Pons (tissue), 1 donor: ENCODE measurements at places on chromosomes 11 and 22.
A peak's percentile ranks its signal among the peaks of the same experiment; 100 is the strongest.

GRCh38 chr11:69600001-69600400, 41.0 kb upstream of the CCND1 start:
- DNase-seq, result no peak

- no peak for DNase-seq
These were observed 4.9 kb downstream of the OTOG start for GRCh38 chr11:17552041-17552355.

DNA sequence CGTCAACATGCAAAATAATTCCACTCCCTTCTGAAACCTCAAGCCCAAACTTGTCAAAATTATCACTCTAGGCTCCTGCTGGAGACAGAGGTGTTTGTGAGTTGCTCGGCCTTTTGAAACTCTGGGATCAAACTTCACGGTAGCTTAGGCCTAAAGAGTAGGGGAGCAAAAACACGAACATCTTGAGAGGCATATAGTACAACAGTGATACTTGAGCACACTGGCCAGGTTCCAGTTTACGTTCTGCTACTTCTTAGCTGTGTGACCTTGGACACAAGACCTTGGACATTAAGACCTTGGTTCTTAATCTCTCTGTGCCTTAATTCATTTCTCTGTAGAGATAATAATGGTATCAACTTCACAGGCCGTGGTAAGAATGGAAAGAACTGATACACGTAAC, 123.5 kb upstream of the LMO1 start:
- no peak for DNase-seq

GRCh38 chr11:65103476-65103875, 7.5 kb downstream of the VPS51 start:
- no peak for DNase-seq

DNA sequence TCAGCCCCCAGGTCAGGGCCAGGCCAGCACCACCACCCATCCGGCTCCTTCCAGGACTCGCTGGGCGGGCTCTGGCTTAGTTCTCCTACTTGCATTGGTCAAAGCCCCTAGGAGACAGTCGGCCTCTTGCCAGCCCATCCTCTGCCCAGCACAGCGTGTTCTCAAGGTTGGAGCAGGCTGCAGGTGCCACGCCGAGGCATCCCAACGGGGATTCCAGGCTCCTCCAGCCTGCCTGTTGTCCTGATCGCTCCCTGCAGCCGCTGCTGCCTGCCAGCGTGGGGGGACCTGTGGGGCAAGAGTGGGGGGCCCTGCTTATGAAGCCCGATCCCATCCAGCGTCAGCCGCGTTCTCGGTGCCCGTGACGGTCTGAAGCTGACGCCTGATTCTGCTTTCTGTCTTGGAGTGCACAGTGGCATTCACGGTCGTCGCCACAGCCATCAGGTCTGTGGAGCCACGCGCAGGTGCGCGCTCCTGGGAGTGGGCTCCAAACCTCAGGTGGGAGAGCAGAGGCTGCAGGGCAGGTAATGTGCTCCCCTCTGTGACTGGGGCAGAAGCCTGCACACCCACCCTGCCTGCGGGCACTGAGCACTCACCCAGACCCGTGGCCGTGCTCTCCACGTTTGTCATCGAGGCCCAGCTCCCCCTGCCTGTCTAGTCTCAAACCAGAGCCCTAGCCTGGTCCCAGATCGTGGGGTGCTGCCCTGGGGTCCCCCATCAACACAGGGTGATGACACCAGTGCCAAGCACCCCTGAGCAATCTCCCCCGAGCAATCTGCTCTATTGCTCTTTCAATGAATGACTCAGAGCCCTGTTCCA, 991.6 kb downstream of the BRD1 start:
- DNase-seq, result no peak

DNA sequence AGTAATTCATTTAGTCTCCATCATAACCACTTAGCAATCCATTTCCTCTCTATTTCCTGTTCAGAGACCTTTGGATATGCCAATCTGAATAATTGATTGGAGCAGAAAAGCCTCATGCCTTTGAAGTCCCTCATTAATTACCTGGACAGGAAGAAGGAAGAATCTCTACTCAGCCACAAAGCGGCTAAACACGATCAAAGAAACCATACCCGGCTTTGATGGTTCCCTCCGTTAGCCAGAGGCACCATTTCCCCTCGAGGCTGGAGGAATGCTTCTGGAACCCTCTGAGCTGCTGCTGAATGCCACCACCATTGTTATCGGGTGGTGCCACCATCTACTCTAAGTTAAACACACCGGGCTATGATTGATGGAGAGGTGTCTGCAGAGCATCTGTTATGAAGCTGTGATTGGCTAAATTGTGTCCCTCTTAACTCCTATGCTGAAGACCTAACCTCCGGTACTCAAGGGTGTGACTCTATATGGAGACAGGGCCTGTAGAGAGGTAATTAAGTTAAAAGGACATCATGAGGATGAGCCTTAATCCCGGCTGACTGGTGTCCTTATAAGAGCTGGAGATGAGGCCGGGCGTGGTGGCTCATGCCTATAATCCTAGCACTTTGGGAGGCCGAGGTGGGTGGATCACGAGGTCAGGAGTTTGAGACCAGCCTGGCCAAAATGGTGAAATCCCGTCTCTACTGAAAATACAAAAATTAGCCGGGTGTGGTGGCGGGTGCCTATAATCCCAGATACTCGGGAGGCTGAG, 168.6 kb downstream of the CTTN start:
- no peak for DNase-seq

- DNase-seq, result no peak
These were observed 236.3 kb upstream of the SORL1-AS1 start for GRCh38 chr11:121688860-121689614.

- no peak for DNase-seq
These were observed 1.6 kb downstream of the PDXP start for GRCh38 chr22:37659897-37660708.

DNA sequence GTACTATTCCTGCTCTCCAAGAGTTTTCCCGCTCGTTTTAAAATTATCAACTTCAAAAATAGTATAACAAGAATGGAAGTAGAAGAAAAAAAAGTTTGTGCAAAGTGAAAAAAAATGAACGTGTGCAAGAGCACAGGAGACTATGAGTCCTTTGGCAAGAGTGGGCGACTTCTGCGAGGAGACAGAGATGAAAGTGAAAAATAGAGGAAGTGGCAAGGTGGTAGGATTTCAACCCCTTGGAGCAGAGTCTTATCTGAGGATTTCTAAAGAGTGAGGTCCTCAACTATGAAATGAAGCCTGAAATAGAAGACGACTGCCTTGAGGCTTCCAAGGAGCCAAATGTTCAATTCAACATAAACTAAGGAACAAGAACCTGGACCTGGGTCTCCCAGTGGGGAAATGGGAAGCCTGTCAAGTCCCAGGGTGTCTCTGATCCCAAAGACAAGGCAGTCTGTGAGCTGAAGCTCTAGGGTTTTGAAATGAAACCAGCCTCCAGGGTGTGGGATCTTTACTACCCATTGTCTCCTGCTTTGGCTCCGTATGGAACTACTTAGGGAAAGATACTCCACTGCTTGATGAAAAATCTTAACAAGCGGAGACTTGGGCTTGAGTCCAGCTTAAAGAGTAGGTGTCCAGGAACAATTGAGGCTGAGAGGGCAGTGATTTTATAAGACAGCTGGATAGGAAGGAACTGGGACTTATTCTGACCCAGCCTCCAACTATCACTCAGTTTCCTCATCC, 4.8 kb downstream of the P4HA3 start:
- DNase-seq, result no peak

GRCh38 chr11:130906616-130907015, 9.7 kb downstream of the SNX19 start:
- no peak for DNase-seq

DNA sequence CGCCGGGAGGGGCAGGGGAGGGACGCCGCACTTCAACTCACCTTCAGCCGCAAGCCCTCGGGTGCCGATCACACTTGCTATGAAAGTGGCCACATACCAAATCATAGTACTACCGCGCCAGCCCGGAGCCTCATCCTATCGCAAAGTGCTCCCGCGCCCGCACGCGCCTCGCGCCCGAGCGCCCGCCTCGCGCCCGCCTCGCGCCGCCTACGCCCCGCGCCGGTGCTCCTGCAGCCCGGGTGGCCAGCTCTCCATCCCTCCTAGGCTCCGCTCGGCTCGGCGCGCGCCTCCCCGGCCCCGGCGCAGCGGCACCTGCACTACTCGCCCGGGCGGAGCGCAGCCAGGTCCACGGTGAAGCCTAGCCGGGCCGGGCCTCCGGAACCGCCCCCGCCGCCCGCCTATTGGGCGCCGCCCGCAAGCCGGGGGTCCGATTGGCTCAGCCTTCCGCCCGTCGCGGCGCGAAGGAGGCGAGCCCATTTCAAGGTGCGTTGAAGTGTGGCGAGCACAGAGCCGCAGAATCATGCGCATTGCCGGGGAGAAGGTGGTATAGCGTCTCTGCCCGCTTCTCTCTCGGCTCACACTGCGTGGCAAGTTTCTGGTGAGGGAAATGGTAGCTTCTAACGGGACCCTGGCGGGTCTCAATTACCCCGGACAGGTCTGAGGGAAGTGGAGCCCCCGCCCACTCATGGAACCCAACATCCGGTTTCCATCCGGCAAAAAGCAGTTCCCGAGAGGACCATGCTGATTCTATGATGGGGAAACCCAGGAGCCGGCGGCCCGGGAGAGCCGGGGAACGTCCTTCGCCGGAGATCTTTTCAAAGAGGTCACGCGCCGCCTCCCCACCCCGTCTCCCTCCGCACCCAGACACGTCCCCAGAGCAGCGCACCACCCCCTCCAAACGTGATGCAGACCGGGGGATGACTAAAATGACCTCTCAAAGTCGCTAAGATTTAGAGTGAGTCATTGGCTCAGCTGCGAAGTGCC, at the start of gene IGSF9B:
IGSF9B (minus strand) TSS at position 319 of the 984 bp plus-strand sequence; CDS start at position 105, 214 bp downstream.
- peak; percentile 74 for DNase-seq

DNA sequence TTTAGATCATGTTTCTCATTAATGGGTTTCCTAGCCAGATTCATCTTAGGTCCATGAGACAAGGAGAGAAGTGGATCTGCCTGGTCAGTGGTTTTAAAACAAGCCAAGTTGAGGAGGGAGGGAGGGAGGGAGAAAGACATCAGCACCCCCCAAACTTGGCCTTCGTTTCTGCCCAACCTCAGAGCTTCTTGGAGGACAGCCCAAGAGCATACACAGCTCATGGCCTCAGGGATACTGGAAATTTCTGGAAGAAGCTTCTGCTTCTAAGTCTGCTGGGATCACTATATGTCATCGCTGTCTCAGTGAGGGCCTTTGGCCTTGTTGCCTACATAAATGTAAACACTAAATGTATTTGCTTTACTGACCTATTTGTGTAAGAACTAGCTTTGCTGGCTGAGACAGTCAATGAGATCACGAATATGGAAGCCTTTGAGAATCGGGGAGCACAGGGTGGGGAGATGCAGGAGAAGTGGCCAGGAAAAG, 375.1 kb downstream of the BUD13 start:
- DNase-seq, result peak; percentile 10

DNA sequence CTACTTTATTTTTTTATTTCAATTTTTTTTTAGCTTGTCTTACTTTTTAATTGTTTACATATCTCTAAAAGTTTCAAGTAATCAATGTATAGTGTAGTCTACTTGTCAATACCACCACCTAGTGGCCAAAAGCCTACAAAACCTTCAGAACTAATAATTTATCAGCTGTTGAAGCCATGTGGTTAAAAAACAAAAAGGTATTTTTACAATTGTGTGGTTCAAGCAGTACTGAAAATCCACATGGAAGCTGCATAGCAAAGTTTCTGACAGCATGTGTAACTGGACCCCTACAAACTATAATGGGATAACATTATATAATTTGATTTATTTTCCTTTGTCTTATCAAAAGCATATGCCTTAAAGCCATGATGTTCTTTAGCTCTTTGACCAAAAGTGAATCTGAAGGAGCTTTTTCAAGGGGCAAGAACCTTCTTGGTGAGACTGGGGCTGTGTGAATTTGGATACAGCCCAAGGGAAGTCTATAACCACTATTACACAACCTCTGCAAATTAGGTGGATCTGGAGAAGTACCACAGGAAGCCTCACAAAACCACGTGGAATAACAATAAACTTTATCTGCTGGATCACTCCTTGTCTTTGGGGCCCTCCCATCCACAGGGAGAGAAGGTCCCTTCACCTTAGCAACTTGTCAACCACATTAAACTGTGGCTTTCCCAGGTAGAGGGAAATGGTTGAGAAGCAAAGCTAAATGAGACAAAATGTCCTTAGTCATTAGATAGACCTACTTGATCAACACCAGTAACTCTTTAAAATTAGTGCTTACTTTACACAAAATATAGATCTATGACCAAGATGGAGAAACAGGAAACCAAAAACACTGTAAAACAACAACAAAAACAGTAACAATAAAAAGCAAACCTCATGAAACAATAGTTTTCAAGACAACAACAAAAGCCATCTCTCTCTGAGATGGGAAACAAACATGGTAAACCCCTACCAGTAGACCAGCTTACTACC, 9.9 kb downstream of the NARS2 start:
- DNase-seq, result peak; percentile 84

DNA sequence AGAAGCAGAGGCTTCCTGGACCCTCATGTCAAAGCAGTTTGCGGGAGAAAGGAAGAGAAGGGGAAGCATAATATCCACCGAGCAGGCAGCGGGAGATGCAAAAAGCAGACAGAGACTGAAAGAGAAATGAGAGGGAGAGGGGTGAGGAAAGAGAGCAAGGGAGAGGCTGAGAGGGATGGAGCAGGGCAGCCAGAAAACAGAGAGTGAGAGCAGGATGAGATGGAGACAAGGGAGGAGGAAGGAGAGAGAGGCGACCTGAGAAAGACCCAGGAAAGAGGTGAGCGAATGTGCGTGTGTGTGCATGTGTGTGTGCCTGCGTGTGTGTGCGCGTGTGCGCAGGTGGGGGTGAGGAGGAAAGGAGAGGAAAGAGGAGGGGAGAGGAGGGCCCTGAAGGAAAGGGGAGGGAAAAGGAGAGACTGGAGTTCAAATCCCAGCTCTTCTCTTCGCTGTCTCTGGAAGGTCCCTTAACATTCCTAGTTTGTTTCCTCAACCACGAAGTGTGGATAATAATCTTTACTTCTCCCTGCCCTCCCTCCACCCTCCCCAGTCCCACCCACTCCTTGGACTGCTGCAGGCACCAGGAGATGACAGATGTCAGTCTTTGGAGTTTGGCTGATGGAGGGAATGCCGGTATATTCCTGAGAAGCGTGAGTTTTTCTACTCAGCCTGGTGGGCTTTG, 67.9 kb downstream of the ISX start:
- no peak for DNase-seq

DNA sequence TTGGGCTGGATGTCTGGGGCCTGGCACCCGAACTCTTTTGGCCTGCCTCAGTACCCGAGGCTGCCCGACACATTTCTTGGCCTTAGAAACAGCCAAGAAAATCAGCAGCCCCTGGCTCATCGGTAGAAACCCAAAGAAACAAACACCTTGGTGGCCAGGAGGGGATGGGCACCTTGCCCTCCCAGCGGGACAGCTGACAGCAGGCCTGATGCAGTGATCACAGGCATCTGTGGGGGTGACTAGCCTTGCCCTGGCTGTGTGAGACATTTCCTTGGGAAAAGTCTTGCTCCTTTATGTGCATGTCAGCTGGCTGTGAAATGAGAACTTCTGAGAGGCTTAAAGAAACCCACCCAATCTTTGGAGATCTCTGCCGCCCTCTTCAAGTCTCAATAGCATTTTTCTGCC, 60.9 kb downstream of the SMIM38 start:
- DNase-seq, result no peak
